Stimulated activated CD4-positive, alpha-beta T cell treated with anti-CD3 and anti-CD28 coated beads, Interleukin-4, amount 100 ng/mL, for 1 hour (primary cell): ENCODE measurements at places on chromosomes 3 and 15.

DNA sequence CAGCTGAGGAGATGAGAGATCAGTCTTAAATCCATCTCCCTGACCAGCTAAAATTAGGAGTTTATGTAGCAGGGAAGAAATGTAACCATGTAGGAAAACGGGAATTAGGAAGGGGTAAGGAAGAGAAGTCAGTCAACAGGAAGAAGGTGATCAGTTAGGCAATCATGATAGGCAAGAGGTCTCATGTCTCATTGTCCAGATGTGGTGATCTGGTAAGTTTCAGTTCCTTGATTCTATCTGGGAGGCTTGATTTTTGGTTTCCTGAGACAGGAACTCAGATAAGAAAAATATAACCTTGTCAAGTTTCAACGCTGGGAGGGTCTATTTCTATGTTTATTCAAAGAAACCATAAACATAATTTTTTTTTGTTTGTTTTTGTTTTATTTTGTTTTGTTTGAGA is 40.3 kb upstream of the TBC1D5 start:
- no peak for DNase-seq

- DNase-seq = no peak
Observed at GRCh38 chr3:117885011-117885441, 1149.6 kb downstream of the IGSF11 start.

DNA sequence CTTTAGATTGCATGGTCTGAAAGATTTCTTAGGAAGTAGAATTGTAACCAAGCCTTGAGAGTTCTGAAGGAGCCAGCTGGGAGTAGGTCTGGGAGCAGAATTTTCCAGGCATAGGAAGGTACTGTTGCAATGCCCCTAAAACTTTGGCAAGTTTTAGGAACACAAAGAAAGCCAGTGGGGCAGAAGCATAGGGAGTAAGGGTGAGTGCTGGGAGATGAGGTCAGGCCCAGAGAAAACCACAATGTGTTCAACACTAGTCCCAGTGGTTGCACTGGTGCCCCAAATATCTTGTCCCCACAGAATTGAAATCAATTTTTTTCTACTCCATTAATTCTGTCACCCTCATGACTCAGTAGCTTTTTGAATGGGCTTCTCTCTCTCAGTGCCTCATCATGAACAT is 120.7 kb upstream of the GALNT15 start:
- no peak for DNase-seq

DNA sequence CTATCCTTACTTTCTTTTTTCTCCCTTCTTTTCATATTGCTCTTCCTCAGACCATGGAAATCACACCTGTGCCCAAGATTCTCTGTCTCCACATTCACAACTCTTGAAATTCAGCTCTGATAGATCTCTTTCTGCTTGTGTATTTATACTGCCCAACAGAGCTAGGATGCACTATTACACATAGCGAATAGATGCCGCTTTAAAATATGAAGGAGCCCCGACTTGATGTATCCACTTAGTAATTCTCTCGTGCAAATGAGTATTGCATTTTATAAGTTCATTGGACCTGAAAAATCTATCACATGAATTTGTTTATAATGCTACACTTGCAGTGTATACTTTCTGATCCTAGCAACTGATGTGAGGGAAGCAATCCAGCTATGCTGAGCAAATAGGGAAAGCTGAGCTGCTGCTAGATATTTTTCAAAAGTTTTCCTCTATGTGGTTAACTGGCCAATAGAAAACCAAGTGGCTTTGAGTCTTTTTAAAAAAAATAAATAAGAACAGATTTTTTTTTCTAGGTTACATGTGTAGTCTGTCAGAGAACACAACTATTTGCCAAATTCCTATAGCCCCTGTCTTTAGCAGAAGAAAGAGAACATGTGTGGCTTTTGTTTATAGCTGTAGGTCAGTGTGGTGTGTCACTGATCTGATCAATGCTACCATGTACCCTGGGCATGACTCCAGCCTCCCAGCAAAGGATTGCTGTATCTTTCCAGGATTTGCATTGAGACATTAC is 64.3 kb upstream of the LEKR1 start:
- no peak for DNase-seq

GRCh38 chr3:13054341-13055285 is 18.6 kb downstream of the IQSEC1 start:
- DNase-seq = no peak

- no peak for DNase-seq
Observed at GRCh38 chr15:62807539-62808130, 234.9 kb upstream of the TPM1 start.

GRCh38 chr3:131535131-131535530 is 32.4 kb upstream of the MRPL3 start:
- DNase-seq = no peak

DNA sequence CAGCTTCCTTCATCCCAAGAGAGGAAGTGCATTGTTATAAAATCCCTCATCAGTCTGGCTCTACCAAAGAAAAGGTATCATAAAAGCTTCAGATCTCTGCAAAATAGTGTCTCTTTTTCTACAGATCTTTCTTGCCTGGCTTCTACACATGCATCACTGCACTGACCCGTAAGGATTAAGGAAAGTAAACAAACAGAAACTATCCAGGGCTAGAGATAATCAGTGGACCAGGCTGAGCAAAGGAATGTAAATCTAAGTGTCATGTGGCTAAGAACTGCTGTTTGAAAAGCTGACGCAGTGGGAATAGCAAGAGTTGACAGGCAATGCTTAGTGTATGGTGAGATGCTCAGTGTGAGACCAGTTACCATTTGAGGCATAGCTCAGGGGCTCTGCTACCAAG is 339.7 kb downstream of the IL5RA start:
- no peak for DNase-seq
